ENCODE measurements at places on chromosomes 11 and 22. TPM values are rescaled to one million over a fixed set of nuclear protein-coding genes. Genes with fewer than 3 reads are reported as not detected.
A peak's percentile ranks its signal among the peaks of the same experiment; 100 is the strongest.

The IFITM1 gene
- 24.6 TPM for total RNA-seq

The GALR3 gene
- total RNA-seq = not detected

The SLC22A6 gene
- total RNA-seq = not detected

- peak; percentile 64 for DNase-seq
These were observed 44.0 kb downstream of the SOX6 start for GRCh38 chr11:16312233-16312765.

GRCh38 chr11:71140206-71140919, 112.0 kb downstream of the SHANK2 start:
- no peak for DNase-seq

DNA sequence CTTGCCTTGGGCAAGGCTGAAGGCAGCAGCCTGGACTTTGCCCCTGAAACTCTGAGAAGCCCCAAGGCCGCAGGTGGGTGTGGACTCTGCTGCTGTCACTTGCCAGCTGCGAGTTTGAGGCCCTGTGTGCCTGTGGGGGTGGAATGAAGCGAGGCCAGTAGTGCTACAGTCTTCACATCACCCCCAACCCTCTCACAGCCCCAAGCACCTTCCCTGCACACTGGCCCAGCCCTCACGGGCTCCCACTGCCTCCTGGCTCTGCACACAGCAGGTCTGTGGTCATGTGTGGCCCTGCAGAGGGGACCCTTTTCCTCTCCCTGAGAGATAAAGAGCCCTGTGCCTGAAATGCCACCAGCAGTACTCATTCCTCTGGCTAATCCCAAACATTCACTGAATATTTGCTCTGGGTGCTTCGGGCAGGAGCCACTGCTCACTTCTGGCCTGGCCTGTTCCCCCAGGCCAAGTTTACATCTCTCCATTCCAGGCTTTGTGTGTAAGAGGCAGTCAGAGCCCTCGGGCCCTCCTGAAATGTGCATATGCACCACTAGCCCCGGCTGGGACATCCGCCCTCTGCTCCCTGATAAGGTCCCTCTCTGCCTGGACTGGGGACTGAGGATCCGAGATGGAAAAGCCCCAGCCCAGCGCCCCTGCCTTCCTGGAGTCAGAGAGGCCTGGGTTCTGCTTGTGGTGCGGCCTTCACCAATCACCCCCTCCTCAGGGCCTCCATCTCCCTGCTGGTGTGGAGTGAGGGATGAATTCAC, 17.7 kb downstream of the MGAT3 start:
- no peak for DNase-seq
